ENCODE measurements at places on chromosomes 5 and 9.

GRCh38 chr5:62316176-62316502, 10.1 kb downstream of the KIF2A start:
- no peak for DNase-seq

- DNase-seq, result no peak
Measured at GRCh38 chr5:132504746-132505145, 14.2 kb upstream of the IRF1 start.

- DNase-seq, result no peak
Measured at GRCh38 chr9:121656941-121657470, 5.6 kb downstream of the DAB2IP start.

DNA sequence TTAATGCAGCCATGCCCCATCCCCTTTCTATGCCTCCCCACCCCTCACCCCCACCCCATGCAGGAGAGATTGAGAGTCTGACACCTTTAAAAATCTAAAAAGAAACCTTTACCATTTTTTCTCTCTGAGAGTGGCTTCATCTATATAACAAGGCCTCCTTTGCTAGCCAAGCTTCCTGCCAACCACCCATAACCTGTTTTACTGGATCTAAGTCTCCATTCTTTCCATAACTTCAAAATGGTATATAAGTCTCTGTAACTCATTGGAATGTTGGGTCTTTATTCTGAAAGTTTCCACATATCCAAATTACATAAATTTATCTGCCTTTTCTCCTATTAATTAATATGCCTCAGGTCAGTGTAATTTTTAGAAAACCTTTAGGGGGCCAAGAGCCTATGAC, 1174.0 kb downstream of the MAT2B start:
- no peak for DNase-seq

- no peak for DNase-seq
Measured at GRCh38 chr9:126661521-126662251, 48.0 kb downstream of the LMX1B start.

- no peak for DNase-seq
Measured at GRCh38 chr9:71830929-71831328, 62.6 kb upstream of the CEMIP2 start.

DNA sequence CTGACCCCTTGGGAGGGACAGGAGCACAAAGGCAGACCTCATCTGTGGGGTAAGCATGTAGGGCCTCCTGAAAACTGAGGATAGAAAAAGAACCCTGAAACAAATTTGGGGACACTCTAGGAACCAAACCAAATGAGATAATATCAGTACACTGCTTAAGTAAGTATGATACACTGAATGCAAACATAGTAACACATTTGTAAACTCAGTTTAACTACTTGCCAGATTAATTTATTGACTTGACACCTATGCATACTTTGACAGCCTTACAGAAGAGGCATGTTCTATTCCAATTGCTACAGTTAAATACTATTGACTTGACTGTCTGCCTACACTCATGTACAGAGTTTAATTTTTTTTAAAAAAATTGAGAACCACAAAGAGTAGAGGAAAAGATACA, 1070.8 kb upstream of the SEMA6A start:
- DNase-seq, result no peak

DNA sequence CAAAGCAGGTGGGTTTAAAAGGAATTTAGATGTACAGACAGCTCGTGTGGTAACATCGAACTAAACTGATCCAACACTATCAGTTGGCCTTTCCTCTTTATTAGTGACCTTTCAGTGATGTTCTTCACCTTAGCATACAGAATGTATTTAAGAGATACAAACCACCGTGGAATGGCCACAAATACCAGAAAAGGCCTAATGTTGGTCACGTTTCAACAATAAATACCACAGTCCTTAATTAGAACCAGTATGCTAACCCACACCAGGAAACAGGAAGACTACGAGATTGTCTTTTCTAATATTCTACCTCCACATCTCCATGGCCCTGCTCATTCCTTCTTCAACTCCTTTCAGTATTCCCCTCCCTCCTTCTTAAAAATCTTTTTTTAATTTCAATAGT, 40.4 kb downstream of the GNAQ start:
- DNase-seq, result no peak
